ENCODE measurements at places on chromosomes 5 and 9. TPM values are rescaled to one million over a fixed set of nuclear protein-coding genes. Genes with fewer than 3 reads are reported as not detected.

AHRR gene
- 1.2 TPM for total RNA-seq

FOXD4 gene
- total RNA-seq, result 0.65 TPM

LRRC70 gene
- 1.4 TPM for total RNA-seq

GRCh38 chr9:34650816-34651215, 1.2 kb upstream of the IL11RA start:
- no peak for DNase-seq

GRCh38 chr9:93669116-93669957, 93.0 kb downstream of the PHF2 start:
- no peak for DNase-seq

GRCh38 chr9:18726546-18726945, 252.6 kb downstream of the ADAMTSL1 start:
- DNase-seq, result no peak

GRCh38 chr9:25964239-25964638, 286.0 kb upstream of the TUSC1 start:
- peak; percentile 93 for DNase-seq

DNA sequence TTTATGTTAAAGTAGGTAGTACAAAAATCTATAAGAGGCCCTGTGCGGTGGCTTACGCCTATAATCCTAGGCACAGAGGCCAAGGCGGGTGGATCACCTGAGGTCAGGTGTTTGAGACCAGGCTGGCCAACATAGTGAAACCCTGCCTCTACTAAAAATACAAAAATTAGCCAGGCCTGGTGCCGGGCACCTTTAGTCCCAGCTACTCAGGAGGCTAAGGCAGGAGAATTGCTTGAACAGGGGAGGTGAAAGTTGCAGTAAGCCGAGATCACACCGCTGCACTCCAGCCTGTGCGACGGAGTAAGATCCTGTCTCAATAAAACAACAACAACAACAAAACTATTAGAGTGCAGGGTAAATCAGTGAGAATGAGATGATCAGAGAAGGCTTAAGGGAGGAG, 634.5 kb downstream of the NR2F1-AS1 start:
- DNase-seq, result no peak

DNA sequence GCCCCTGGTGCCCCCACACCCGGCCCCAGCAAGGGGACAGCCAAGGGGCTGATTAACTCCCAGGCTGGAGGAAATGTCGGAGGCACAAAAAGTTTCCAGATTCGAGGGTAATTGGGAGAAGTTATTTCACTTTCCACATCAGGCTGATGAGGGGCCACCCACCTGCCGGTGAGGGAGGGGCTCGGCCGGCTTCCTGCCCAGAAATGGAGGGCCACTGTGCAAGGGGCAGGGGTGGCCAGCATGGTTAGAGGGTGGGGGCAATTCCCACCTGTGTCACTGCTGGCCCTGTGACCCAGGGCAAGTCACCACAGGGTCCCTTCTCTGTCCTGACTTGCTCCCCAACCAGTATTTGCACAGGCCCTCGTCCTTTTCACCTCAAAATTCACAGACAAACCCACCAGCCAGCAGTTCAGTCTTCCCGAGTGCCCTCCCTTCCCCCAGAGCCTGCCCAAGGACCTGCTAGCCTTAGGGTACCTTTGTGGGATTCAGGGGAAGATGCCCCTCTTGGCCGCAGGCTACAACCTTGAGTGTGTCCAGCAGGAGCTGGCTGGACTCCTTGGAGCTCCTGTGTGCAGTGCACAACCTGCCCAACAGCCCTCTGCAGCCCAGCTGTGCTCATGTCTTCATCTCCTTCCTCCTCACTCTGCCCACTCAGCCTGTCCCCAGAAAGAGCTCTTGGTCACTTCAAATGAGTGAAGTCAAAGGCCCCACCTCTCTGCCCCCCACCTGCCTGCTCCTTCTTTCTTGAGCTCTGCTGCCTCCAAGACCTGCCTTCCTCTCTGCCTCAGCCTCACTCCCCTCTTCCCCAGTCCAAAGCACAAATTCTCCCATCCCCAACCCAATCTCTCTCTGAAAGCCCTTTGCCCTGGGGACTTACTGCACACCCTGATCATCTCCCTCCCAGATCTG, 130.5 kb downstream of the BARX1 start:
- no peak for DNase-seq

DNA sequence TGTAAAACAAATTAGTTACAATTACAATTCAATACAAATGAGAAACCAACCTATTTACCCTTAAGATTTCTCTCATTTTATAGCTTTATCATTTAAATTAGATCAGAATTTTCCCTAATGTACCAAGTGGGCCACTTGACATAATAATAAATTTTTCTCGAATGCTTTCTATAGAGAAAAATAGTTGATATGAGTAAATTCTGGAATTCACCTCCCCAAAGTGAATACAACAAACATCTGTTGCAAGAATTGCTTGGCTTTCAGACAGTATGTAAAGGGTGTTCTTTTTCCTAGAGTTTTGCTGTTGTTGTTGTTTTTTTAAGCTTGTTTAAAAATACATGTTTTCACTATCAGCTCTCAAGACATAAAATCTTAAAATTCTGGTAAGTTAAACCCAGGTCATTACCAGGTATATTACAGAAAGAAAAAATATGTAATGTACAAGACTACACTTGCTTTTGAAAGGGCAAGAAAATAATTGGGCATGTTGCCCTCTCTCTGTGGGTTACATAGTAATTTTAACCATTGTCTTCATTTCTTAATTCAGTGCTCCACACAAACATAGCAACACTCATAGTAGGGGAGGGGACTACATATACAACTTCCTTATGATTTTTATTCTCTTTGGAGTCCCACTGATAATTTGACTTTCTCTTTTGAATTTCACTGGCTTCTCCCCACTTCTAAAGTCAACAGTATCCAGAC, 200.6 kb downstream of the ARL15 start:
- no peak for DNase-seq

DNA sequence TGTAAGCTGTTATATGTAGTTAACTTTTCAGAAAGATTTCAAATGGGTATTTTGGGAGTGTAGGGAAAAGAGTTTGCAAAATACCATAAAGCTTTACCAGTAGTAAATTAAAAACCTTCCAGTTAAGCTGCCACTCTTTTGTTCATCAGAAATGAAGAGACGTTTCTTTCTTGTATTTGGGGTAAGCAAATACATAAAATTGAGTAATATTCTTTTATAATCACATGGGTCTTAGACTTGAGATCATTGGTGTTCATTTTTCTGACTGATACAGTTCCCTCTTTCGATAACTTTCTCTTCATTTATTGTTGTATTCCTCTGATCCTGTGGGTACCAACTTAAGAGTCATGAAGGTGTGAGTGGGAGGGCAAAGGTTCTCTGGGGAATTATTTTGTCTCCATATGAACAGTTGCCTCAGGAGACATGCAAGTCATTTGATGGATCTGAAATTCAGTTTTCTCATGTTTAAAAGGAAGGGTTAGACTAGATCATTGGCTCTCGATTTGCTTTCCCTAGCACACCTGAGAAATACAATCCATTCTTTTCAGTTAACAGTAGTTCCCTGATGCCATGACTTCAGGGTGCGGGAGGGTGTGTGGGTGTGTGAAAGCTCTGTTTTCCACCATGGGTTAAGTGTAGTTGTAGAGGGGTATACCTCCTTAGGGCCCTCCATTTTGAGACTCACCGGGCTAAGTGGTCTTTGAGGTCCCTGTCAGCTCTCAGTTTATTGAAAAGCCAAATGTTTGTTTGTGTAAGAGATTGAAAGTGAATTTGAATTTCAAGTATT, 47.7 kb downstream of the CNTRL start:
- DNase-seq, result peak; percentile 17

- DNase-seq, result no peak
Observed at GRCh38 chr5:132372127-132372526, 2.6 kb downstream of the SLC22A5 start.
